ENCODE measurements at places on chromosomes 7 and 10.

- DNase-seq: no peak
These were observed 10.4 kb downstream of the ABLIM1 start for GRCh38 chr10:114647545-114648138.

DNA sequence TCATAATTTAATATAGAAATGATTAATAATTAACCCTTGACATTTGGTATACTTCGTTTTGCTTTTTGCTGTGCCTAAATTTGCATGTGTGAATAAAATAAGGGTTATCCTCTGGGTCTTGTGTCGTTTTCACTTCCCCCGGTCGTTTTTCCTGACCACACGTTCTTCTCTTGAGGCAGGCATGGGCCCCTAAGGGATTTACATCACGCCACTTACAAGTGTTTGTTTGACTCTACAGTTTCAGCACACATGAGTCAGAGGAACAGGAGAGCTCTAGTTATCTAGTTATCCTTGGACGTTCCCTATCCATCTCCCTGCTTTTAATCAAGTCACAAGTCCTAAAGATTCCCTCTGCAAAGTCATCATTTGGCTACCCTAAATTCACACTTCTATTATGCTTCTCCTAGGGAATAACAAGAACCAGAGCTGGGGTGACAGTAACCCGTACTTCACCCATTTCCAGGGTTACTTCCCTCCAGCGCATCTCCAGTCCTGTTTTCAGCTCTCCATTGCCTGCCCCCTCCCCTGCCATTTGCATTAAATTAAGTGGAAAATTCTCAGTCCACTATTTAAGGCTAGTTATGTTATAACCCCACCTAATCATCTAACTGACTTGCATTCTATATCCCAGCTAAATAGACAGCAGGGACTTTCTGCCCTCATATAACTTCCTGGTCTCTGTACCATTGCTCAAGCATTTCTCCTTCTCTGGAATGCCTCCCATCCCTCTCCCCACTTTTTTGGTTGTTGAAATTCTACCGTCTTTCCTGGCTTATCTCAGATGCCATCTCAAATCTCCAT, 206.9 kb downstream of the PTEN start:
- no peak for DNase-seq

DNA sequence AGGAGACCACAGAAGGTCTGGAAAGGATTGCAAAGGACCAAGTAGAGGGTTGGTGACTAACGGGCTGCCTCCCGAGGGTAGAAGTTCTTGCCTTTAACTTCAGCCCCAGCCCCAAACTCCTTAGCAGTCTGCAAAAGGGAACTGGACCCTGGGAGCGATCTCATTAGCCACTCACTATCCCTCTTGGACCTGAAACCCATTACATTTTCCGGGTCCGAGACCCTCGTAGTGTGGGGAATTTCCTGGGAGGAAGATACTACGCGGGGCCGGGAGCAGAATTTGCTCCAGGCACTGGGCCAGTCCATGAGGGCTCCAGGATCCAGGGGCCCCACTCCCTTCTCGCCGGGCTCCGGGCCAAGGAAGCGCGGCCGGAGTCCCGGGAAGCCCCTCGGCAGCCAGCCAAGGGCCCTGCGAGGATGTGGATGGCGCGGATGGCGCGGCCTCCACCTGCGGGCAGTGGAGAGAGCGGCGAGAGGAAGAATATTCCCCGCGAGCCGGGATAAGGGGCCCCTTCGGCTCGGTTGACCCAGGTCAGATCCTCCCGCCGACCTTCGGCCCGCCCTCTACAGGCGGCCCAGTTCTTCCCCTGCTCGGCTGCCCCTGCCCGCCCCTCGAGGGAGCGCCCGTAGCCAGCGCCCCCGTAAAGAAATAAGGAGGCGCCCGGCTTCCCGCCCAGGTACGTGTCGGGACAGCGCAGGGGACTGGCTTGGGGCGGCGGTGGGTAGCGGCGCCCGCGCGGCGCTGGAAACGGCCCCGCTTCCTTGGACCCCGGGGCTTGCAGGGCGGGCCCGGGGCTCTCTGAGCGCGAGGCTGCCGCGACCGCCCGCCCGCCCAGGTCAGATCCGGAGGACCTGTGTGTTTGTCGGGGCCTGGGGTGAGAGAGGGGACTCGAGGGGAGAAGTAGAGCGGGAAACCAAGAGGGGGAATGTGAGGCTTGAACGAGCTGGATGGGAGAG, at the start of gene MYO3A:
MYO3A (plus strand) TSS at position 577 of the 956 bp plus-strand sequence. CDS start 17,882 bp downstream, outside the sequence.
- DNase-seq: peak; percentile 61

DNA sequence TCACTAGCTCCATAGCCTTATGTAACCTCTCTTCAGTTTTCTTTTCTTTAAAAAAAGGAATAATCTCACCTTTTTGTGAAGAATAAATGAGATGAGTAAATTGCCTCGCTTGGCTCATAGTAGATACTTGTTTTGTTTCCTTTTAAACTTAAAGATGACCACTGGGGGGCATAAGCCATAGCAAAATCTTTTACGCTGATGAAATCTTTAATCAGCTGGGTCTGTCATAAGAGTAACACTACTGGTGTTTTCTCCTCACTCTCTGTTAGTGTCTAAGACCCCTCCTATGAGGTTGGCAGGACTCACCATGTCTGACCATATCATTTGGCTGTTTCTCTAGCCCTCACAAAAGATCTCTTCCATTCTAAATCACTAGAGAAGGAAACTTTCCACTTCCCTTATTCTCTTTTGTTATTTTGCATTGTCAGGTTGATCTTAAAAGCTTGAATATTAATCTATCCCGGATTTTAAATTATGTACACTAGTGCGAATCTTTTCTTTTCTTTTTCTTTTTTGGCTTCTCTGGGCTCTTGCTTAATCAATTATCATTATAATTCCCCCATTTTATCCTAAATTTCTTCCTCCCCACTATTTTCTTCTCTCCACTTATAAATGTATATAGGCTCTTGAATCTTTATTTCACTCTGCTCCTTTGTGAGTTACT, 12.5 kb downstream of the STAG3 start:
- DNase-seq: no peak

GRCh38 chr7:113548561-113548960, 370.2 kb downstream of the PPP1R3A start:
- DNase-seq: no peak

GRCh38 chr10:70695241-70696030, 23.1 kb downstream of the ADAMTS14 start:
- DNase-seq: no peak

DNA sequence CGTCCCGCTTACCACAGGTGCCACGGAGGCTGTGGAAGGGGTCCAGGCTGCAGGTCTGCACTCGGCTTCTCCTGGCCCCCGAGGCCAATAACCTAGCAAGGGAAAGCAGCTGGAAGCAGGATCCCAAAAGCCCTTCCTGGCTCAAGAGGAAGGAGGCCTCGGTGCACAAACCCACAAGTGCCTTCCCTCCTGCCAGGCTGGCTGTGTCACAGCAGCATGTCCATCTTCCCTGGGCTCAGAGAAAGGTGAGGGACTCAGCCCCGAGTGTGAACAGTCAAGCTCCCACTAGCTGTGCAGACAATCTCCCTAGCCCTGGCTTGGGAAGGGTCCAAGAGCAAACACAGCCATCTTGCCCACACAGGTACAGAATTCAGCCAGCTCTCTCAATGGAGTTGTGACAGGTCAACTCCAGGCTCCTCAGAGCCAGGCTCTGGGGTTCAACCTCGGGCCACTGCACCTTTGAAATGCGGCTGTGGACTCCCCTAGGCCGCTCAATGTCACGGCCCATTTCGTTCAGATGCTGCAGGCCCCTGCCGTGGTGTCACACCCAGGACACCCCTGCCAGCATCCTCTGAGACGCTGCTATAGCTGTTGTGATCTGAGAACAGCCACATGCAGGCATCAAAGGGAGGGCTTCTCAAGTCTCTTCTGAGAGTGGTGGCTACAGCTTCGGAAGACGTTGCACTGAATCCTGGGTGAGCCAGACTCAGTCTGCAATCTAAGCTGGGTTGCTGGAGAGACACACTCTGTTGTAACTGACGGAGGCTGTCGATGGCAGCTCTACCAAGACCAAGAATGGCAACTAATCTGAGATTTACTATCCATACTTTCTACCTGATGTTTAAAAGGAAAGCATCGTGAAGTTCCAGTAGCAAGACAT, 137.9 kb downstream of the DIP2C start:
- no peak for DNase-seq

- DNase-seq: peak; percentile 85
These were observed 609.4 kb upstream of the PCDH15 start for GRCh38 chr10:55410415-55410885.

- no peak for DNase-seq
These were observed 636.0 kb upstream of the TPK1 start for GRCh38 chr7:145471883-145472282.

DNA sequence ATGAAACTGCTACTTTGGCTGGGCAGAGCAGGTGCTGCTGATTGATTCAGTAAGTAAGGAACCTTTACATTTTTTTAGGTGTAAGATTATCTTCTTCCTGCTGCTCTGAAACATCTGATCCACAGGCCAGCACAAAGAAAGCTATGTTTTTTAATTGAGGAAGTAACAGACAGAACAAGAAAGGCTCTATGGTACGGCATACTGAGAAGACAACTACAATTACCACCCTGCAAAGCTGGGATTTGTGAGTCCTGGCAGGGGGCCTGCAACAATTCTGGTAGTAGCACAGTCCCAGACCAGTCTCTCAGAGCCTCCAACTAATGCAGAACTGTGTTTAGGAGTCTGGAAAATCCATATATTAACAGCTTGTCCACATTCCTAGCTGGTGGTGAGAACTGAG, 103.0 kb upstream of the LRRTM3 start:
- no peak for DNase-seq

- no peak for DNase-seq
These were observed 20.3 kb downstream of the GOT1 start for GRCh38 chr10:99410146-99410545.

DNA sequence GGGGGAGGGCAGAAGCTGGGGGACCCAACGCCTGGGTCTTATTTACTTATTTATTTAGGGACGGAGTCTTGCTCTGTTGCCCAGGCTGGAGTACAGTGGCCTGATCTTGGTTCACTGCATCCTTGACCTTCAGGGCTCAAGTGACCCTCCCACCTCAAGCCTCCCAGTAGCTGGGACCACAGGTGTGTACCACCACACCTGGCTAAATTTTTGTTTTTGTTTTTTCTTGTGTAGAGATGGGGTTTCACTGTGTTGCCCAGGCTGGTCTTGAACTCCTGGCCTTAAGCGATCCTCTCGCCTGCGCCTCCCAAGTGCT, 1.7 kb upstream of the MOGAT3 start:
- DNase-seq: no peak

DNA sequence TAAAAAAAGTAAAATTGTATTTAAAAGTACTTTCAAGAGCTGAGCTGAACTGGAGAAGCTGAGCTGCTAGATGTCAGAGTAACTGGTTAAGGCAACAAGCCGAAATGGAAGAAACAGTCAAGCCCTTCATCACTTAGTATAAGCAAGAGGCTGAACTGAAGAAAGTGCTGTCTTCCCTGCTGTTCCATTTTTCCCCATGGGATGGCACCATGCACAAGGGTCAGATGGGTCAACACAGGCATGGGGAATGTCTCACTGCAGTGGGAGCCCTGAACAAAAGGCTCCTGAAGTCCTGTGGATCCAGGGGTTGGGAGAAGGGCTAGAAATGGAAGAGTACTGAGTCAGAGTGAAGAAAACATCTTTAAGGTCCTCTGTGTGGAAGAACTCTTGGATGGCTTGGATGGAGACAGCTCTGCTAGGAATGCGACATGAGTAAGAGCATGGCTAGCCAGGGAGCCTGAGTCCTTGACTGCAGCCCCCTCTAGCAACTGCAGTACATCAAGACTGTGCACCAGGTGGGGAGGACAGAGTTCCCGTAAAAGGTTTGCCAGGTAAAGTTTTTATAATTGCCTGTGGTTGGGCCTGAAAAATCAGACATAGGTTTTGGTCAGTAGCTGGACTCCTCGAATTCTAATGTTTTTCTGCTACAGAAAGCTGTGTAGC, 348.3 kb downstream of the GPR158 start:
- no peak for DNase-seq

DNA sequence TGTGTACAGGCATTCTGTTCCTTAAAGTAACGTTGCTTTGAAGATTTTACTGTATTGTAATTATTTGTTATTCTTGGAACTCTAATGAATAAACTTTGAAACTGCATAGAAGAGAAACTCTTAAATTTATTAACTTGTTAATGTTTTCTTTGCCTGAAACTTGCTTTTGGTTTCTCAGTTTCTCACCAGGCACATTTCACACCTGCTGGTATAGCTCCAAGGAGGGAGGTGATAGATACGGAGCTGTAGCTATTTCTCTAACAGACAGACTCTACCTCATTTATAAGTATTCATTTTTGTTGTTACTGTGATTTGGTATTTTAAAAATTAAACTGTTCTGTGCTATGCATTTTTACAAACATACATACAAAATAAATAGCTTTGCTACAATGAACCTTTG, 32.7 kb downstream of the R3HCC1L start:
- DNase-seq: no peak

- peak; percentile 27 for DNase-seq
These were observed 208.9 kb downstream of the TMEM26 start for GRCh38 chr10:61244261-61244775.

GRCh38 chr7:5143106-5143505, 46.9 kb upstream of the WIPI2 start:
- DNase-seq: no peak

DNA sequence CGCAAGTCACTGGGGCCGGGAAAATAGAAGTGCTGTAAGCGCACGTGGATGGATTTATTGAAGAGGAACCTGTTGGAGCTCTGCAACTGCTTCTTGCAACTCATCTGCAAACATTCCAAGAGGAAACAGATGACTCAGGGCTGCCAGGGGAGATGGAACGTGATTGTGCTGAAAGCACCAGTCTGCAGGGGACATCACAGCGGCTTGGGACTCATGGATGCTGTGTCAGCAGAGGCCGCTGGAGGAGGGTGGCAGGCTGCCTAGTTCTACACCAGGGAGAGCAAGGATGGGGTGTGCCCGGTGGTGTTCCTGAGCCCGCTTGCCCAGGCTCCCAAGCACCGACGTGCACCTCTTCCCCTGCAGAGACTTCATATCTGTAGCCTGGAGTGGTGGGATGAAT, 515.7 kb downstream of the TCERG1L start:
- no peak for DNase-seq

- no peak for DNase-seq
These were observed 181.7 kb downstream of the ST7 start for GRCh38 chr7:117134889-117135552.

DNA sequence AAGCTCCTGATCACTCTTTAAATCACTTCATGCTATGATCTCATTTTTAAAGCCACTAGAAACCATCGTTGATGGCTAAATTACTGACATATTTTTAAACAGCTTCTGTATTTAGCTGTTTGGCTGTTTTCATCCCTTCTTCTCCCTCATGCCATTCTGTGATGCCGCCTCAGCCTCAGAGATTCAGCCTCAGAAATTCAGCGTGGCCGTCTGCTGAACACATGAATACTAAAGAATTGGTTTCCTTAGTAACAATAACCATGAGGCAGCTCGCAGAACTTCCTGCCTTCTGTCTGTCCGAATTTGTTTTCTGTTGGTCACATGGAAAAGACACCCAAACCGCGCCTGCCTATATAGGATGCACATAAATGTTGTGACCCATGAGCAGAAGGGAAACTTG, 31.0 kb upstream of the FZD1 start:
- DNase-seq: no peak

- DNase-seq: no peak
These were observed 65.1 kb downstream of the CAMK1D start for GRCh38 chr10:12414278-12414989.

Data from D341Med (cell line).